ENCODE measurements at places on chromosomes 16 and 17. TPM values are rescaled to one million over a fixed set of nuclear protein-coding genes. Genes with fewer than 3 reads are reported as not detected.
A peak's percentile ranks its signal among the peaks of the same experiment; 100 is the strongest.

Gene ICAM2
- total RNA-seq, result not detected

Gene FAM171A2
- total RNA-seq, result 1.1 TPM

Gene KRTAP9-4
- total RNA-seq, result not detected

Gene NXPH3
- not detected for total RNA-seq

Gene TP53TG3D
- 2.2 TPM for total RNA-seq

Gene PRSS53
- total RNA-seq, result 0.60 TPM

Gene CACNG3
- not detected for total RNA-seq

Gene INCA1
- not detected for total RNA-seq

DNA sequence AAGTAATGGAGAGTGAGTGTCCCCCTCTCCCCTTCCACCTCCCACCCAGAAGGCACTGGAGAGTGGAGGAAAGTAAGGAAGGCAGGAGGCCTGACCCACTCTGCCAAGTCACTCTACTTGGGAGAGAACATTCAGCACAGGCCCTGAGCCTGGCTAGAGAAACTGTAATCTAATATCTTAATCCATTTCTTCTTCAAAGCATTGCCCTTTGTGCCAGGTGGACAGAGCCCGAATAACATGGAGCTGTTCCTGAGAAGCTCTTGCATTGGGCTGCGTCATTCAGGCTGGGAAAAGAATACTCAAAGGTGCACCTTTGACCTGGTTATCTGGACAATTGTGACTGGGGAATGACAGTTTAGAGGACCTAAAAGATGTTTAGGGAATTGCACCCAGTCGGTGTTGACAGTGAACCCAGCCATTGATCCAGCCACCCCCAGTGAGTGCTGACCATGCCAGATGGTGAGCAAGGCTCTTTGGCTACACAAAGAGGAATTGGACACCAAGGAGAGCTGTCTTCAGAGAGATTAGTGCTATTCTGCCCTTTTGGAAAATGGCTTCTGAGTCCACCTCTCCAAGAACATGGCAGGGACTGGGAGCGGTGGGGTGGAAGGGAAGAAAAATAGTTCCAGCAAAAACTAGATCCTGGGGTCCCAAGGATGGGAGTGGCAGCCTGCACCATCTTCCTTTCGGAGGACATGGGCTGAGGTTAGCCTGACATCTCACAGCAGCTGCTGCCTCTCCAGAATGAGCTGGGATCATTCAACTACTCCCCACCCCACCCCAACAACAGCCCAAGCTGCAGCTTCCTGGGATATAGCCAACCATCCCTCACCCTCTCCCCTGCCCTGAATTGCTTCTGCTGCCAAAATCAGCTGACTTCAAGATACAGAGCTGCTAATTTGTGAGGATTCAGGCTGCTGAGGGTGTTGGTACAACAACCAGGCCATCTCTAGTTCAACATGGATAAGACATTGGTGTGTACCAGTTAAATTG is 11.6 kb upstream of the NOG start:
- no peak for DNase-seq

- DNase-seq, result no peak
These were observed 103.1 kb upstream of the HSBP1 start for GRCh38 chr16:83704656-83705055.

DNA sequence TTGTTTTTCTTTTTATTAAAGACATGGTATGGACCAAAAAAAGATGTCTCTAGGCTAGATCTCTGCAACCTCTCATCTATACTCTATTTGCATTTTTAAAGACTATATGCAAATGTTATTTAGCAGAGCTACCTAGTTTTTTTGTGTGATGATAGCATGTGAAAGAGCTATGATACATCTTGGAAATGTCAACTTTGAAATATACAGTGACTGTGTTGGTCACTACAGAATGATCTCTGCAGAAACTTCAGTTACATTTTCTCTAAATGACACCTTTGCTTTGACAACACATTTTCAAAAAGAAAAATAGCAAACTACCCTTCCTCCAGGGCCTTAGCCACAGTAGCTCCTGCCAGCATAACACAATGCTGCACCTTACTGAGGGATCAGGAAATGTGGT is 86.6 kb downstream of the PRKCB start:
- DNase-seq, result no peak

GRCh38 chr16:51201604-51202003 is 50.5 kb upstream of the SALL1 start:
- DNase-seq, result no peak

GRCh38 chr17:2397247-2398171 is 3.4 kb downstream of the MNT start:
- no peak for DNase-seq

DNA sequence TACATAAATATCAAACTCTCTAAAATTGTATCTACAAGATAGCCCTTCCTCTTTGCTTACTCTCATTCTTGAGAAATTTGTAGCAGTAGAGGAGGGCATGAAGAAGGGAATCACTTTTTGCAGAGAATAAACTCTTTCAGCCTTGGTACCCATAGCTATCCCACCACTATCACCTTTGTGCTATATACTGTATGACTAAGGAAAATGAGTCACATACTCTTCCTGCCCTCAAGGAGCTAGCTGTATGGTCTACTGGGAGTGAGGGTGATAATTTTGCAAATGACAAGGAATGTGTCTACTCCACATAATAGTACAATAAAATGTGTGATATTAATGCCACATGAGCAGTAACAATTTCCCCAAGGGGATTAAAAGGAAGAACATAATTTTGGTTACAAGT is 184.6 kb upstream of the WSB1 start:
- no peak for DNase-seq

DNA sequence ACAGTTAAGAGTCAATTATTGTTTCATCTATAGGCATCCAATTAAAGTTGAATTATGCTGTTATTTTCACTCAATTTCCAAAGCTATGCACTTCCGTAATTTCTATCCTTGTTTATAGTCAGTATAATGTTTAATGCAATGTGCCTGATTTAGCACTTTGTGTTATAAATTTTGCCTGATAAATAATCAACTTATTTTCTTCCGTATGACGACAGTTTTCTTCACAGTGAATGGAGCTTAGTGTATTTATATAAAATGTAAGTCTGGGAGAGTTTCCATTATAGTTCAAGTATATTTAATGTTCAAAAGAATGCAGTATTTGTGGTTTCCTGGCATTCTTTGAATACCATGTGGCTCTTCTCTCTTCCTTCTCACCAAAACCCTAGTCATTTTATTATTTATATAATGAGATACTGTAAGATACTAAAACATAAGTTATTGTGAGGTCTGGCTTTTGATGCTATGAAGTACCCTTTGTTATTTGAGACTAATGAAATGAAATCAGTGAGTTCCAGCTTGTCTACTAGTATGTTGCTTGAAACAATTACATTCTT is 240.6 kb downstream of the PRKCA start:
- peak; percentile 65 for DNase-seq

GRCh38 chr16:72236866-72237265 is 64.9 kb upstream of the PMFBP1 start:
- DNase-seq, result no peak

DNA sequence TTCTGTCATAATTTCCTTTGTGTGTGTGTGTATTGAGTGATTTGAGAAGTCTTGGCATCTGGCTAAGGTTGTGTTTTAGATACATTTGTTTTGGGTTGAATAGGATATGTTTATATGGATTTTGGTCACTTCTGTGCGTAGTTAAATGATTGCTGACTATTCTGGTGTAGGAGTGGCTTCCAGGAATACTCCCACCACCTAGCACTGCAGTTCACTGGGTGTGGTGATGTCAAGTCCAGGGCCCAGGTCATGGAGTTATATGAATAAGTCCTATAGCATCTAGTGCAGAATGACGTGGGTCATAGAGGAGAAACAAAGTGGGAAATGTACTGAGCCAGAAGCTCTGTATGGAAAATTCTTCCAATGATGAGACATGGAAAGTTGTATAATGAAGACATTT is 465.4 kb upstream of the CCL2 start:
- no peak for DNase-seq

DNA sequence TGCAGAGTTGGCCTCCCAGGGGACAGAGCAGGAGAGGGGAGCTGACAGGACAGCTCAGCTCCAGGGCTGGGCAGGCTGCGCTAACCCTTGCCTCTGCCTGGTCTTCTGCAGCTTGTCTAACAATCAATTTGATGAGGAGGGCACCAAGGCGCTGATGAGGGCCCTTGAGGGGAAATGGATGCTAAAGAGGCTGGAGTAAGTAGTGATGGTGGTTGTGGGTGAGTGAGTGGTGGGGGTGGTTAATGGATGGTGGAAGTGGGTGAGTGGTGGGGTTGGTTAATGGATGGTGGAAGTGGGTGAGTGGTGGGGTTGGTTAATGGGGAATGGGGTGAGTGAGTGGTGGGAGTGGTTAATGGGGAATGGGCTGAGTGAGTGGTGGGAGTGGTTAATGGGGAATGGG is 22.0 kb upstream of the CPNE2 start:
- DNase-seq, result no peak

- DNase-seq, result peak; percentile 29
These were observed 396.7 kb upstream of the MAF start for GRCh38 chr16:79997257-79997656.

DNA sequence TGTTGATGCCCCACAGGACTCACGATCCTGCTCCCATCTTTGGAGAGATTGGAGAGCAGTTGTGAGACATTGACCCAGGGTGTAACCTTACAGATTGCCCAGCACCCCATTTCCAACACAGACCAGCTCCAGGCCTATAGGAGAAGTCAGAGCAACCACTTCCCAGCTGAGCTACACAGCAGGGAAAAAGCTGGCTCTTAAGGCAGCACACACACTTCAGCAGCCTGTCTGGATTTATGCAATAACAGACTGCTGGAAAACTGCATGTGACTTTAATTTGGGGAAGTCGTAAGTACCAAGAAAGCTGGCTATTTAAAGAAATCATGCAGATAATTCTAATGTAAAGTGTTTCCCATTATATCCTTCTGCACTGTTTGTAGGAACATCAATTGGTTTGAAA is 30.8 kb downstream of the NOG start:
- DNase-seq, result no peak

DNA sequence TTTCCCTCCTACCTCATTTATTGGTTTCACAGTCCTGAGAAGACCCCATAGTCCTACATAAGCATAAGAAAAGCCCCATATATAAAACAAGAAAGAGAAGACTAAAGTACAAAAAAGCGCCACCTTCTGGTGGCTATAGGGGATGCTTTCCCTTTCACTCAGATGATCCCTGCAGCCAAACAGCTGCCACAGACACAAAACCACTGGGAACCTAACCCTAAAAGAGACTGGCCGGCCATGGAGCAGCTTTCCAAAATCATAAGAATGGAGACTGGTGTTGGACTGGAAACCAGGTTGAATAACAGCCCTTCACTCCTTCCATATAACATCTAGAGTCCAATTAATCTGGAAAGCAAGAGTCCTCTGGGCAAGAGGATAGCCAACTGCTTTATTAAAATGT is 11.4 kb downstream of the DYNC1LI2 start:
- peak; percentile 40 for DNase-seq

DNA sequence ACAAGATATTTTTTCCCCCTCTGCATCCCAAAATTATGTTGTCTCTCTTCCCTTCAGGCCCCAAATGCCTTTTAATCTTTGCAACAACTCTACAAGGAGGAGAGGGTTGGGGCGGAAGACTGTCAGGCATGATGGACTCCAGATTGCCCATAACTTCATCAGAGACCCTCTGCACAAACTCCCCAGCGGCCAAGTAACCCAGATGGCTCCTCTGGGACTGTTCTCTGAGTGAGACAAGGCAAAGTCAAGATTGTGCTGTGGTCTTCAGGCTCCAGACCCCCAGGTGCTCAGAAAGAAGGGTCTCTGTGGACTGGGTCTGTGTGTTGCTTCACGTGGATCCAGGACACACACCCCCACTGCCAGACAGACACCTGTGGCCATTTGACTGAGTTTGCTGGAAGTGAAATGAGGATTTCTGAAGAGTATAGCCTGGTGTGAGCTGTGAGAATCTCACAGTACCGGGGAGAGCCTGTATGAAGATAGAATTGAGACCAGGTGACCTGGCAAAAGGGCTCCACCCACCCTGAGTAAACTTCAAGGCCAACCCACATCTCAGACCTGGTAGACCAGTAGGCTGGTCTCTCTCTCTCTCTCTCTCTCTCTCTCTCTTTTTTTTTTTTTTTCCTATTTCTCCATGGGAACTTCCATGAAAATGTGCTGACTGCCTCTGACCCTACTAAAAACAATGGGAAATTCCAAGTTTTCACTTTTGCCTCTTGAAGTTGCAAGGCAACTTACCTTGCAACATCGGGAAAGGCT is 354.1 kb downstream of the SOX9 start:
- no peak for DNase-seq

GRCh38 chr16:12461201-12461600 is 342.5 kb downstream of the CPPED1 start:
- peak; percentile 35 for DNase-seq

GRCh38 chr17:8289103-8289397 is 580 bp downstream of the RANGRF start:
- no peak for DNase-seq

DNA sequence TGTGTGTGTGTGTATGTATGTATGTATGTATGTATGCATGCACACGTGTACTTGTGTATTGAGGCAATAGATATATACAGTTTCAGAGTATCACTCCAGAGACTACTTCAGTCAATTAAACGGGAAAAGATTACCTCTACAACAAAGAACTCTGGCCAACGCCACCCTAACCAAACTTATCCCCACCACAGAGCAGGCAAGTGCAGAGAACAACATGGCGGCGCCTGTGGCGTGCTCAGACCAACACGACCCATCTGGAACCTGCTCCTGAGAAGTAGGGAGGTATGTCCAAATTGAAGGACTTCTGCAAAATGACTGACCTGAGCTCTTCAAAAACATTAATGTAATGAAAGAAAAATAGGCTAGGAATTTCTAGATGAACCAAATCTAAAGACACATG is 12.4 kb downstream of the USP22 start:
- DNase-seq, result no peak

- DNase-seq, result no peak
These were observed 61.9 kb upstream of the FOXF1 start for GRCh38 chr16:86448306-86448890.

DNA sequence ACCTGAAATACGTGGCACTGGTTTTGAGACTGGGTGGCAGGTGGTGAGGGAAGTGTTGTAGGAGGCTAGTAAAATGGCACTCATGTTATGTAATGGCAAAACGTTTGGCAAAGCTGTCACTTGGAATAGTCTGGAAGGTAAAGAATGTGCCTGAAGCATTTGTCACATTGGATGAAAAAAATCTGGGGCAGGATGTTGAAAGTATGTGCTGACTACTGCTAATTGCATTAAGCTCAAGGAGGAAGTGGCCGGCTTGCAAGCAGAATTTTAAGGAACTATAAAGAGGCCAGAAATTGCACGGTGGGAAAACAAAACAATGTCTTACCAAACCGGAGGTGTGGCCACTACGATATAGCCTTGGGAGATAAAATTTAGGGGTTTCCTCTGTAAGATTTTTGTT is 26.6 kb upstream of the NLRP1 start:
- DNase-seq, result no peak

DNA sequence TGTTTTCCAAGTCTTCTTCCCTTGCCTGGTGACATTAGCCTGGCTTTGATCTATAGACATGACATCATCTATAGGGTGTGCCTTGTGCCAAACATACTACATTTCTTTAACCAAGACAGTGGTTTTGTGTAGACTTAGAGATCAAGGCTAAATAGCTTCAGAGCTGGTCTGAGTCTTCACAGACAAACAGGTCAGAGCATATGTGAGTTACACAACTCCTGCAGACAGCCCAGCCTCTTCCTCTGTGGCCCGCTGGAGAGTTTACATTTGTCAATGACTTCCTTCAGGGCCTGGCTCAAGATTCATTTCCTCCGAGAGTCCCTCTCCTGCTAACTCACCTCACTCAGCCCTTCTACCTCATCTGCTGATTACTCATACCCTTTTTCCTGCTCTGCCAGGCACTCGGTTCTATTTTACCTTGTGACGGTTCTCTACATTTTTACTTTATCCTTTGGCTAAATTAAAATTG is 73.1 kb upstream of the TANC2 start:
- DNase-seq, result peak; percentile 66
